A549 (cell line): ENCODE measurements at places on chromosomes 3 and 15. TPM values are rescaled to one million over a fixed set of nuclear protein-coding genes. Genes with fewer than 3 reads are reported as not detected.

DNA sequence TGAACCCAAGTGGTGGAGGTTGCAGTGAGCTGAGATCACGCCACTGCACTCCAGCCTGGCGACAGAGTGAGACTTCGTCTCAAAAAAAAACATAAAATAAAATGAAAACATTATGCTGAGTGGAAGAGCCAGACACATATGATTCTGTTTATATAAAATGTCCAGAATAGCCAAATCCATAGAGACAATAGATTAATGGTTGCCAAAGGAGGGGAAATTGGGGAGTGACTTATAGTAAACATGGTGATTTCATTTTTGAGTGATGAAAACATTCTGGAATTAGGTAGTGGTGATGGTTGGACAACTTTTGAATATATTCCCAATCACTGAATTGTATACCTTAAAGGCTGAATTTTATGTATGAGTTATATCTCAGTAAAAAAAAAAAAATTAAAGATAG, 172.0 kb upstream of the BFSP2 start:
- DNase-seq, result no peak

DNA sequence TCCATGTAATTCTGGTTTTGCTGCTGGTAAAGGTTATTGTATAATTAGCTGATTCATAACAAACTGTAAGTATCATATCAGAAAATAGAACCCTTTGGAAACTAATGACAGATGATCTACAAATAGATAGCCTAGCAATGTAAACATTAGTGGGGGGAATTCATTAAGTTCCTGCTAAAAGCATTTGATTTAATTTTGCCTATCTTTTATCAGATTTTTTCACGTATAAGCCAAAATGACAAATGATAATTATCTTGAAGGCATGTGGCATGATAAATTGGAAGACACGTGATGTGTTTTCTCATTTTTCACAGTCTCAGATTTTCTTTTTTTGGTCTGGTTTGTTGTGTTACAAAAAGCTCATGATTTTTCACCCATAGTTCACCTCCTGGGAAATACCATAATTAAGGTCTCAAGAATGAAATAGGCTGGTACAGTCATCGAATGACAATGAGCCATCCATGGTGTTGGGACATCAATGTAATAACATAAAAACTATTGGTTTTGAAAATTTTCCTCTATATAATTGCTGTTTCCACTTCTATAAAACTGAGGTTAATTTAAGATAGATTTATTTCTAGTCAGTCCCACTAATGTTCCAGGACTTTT, 325.9 kb upstream of the TBL1XR1 start:
- no peak for DNase-seq

DNA sequence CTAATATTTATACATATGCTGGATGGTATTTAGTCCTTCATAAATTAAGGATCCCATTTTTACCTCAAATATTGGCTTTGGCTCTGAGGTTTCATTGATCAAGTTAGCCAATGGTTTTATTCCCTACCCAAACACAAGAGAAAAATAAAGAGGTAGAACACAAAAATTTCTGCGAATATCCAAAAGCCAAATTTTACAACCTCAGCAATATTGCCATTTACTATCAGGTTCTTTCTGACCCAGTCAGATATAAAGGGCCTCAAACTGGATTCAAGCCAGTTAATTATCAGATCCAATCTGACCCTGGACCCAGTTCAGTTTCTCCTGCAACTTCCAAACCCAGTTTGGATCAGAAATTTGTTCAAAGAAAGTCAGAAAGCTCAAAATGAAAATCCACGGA, 998.1 kb downstream of the SI start:
- no peak for DNase-seq

DNA sequence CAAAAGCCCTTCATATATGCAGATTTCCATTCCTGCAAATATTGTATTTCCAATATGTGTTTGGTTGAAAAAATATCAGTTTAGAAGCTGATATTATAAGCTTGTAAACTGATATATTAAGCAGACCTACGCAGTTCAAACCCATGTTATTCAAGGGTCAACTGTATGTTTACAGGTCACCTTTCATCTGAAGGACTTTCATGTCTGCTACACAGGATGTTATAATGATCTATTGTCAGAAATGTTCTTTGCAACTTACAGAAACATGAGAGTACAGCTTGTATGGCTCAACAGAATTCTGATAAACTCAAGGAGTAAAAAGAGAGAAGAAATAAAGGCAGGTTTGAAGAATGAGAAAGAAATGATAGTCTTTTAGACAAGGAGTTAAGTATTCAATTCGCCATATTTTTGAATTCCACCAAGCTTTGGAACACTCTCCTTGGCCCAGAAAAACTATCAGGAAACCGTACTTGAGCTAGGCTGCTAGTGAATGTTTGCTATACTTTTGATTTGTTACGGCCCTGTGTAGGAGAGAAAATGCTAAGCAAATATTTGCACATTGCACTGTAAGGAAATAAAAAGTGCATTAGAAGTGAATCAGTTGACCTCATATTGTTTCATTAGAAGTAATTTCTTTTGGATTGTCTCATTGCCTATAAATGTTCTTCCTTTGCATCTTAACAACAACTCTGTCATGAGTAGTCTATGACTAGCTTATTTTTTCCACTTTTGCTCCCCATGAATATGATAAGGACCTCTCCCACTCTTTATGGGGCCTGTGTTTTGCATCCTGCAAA, 81.2 kb downstream of the NEK11 start:
- DNase-seq, result no peak

DNA sequence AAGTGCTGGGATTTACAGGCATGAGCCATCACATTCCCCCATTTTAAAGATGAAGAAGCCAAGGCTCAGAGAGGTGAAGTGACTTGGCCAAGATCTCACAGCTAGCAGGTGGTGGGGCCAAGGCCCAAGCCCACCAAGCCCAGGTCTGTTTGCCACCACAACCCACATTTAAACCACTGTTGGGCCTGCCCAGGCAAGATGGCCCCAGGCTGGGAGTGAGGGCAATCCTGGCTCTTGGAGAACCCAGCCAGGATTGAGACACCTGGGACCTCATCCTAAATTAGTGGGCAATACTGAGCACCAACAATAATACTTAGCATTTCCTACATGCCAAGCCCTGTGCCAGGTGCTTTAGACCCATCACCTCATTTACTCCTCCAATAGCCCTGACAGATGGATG, 6.9 kb downstream of the IGDCC3 start:
- DNase-seq, result no peak

GRCh38 chr3:50450209-50450921, 53.1 kb downstream of the CACNA2D2 start:
- no peak for DNase-seq

GRCh38 chr3:118436697-118437262, 597.9 kb downstream of the IGSF11 start:
- DNase-seq, result no peak

GRCh38 chr15:77402740-77403379, 17.0 kb downstream of the PEAK1 start:
- no peak for DNase-seq

DNA sequence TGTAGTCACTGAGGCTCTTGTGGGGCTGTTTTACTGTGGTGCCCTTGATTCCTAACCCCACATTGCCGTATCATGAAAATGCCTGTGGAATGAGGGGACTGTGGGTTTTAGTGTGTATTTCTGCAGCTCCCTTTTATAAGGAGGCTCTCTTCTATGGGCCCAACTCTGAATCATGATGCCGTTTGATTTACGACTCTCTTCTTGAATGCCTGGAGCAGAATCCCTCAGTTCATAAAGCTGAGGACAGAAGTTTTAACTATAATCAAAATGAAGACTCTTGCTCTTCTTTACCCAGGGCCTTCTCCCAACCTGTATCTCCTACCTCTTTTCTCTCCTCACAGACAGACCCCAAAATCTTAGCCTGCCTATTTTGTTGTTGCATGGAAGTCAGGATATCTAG, 109.5 kb downstream of the RARB start:
- DNase-seq, result no peak

- no peak for DNase-seq
These were observed 582 bp downstream of the GOLGA6L2 start for GRCh38 chr15:23446215-23447106.

- DNase-seq, result no peak
These were observed 32.2 kb upstream of the COLQ start for GRCh38 chr3:15553749-15554148.

ADAMTS9 gene
- 0.68 to 1.1 TPM (median 0.69 TPM) in 3 replicates for polyA plus RNA-seq

MUC4 gene
- not detected in 3 replicates for polyA plus RNA-seq
